ENCODE measurements at places on chromosomes 5 and 9.

DNA sequence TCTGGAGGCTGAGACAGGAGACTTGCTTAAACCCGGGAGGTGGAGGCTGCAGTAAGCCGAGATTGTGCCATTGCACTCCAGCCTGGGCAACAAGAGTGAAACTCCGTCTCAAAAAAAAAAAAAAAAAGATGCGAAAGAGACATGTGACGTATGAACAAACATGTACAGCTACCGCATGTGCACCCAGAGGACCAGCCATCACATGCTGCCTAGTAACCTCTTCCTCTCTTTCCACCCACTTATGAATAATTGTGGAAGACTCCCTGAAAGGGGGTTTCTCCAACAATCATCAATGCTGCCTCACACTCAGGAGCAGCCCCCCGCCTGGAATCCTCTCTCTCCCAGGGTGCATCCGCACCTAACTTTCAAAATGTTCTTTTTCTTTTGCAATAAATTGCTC is 2.2 kb downstream of the SARDH start:
- DNase-seq, result no peak

DNA sequence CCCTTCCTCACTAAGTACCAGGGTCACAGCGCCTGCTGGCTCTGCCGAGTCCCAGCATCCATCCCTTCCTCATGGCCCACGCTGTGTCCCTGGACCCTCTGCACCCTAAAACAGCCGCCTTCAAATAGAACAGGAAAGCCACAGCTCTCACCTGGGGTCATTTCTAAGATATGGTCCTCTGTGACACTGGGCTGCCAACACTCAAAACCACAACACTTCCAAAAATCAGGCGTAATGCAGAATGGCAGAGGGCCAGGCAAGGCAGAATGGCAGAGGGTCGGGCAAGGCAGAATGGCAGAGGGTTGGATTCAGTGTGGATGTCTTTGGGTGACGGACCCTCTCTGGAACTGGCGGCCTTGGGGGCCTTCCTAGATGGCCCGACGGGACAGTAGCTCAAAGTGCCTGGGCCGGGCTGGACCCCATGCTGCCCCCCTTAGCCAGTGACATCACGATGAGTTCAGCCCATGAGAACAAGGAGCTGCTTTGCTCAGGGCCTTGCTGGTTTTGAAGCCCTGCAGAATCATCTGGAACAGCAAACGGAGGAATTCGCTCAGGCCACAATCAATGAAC is 35.3 kb downstream of the ZDHHC11B start:
- no peak for DNase-seq

- no peak for DNase-seq
These were observed 21.2 kb downstream of the OTULIN start for GRCh38 chr5:14685757-14686156.

GRCh38 chr9:15982182-15982581 is 429.3 kb downstream of the CCDC171 start:
- no peak for DNase-seq

DNA sequence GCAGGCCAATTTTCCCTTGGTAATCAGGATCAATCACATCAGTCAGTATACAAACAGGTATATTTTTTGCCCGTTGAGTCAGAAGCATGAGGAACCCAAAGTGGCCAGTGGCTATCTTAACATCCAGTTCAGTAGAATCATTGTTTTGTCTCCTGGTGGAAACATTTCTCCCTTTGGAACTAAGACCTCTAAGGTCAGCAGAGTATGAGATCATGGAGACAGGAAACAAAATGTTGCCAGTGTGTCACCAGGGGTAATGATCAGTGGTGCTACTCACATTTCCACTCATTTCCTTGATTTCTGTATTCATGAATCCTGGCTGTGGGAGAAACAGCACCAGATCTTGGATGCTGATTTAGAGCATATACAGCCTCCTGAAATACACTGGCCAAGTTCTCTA is 553.0 kb downstream of the CSNK1G3 start:
- no peak for DNase-seq

DNA sequence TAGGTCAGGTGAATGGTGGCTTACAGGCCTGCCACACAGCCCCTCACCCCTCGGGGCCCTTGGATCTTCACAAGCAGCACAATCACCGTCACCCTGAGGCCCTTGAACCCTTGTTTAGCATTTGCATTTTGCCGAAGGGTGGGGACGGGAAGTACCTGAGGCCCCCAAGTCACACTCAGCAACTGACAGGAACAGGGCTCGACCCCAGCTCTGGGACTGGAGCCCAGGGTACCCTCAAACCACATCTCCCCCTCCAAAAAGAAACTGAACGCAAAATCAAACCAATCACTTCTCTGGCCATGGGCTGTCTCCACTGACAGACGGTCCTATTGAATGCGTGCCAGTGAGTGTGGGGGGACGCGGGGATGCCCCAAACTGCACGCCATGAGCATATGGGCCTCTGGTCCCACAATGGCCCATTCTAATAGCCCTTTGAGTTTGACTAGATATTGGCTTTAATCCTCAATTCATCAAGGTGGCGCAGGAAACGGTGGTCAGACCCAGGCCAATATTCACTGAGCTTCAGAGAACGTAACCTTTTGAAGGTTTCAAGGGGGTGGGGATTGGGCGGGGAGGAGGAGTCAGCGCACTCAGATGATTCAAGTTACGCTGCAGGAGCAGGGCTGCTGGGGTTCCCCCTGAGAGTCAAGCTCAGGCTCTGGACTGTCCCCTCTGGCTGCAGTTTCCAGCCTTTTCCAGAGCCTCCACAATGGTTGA is 176.0 kb downstream of the DAB2IP start:
- DNase-seq, result no peak

DNA sequence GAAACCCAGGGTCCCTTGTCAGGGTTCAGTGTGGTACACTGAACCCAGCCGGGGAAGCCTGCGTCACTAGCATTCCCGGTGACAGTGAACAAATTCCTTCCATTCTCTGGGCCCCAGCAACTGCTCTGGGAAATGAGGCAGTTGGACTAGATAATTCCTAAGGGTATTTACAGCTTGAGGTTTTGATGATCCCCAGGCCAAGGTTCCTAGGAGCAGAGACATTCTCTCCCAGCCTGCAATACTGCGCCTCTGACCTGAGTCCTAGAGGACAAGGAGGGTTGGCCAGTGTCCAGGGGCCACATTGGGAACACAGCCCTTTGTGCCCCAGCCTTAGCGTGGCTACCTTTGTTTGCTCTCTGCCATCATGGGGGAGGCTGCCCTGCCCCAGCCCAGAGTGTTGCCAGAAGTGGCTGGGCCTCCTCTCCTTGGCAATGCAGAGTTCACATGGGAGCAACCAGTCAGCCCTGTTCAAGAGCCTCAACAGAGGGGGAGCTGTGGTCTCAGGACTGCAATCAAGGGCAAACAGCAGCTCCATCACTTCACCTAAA is 178.2 kb downstream of the SEC61B start:
- DNase-seq, result no peak

DNA sequence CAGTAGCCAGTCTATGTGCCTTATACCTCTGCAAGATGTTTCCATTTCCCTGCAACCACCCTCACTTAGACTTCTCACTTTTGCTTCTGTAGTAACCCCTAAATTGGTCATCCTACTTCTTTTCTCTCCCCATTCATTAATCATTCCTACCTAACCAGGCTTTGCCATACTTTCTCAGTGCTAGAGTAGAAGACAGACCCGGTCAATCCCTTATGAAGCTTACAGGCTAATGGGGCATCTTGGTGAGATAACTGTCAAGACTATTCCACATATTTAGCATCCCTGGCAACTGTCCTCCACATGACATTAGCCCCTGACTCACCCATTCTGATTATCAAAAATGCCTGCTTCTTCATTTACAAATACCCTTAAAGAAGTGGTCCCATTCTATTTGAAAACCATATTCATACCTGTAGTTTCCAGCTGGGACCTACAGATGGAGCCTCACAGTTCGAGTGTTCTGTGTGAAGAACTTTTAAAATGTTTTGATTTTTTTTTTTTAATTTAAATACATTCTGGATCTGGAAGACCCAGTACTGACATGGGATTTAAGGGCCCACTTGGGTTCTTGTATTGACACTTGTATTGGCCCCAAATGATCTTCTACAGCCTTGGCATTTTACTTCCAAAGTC is 21.0 kb downstream of the F2RL2 start:
- no peak for DNase-seq

GRCh38 chr5:10505517-10506095 is 58.3 kb upstream of the ANKRD33B start:
- DNase-seq, result no peak
